ENCODE measurements at places on chromosomes 7 and 10. TPM values are rescaled to one million over a fixed set of nuclear protein-coding genes. Genes with fewer than 3 reads are reported as not detected.

Gene PHF14
- total RNA-seq: 12.4 TPM

Gene CALHM3
- not detected for total RNA-seq

Gene TFPI2
- total RNA-seq: 1.6 TPM

DNA sequence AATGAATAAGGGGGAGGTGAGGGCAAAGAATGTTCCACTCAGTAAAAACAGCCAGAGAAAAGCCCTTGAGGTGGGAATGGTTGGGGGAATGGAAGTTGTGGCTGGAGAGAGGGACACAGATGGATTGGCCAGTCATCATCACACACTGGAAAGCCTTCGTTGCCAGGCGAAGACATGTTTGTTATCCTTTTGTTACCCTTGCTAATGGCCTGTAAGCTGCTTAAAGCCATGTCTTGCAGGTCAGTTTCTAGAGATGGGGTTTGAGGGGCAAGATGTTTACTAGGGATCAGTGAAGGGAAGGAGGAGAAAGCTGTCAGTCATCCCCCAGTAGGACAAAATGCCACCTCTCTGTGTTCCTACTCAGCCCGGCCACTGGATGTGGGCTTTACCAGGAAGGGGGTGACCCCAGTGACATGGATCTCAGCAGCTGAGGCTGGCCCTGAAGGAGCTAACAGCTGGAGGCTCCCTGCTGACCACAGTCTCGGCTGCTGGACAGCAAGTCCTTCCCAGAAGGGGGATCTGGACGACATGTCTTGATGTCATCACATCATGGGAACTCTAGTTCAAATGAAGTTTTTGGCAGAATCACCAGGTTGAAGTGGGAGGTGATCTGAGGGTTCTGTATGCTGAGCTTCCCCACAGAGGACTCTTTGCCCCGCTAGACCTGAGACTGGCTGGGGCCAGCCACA, 66.2 kb downstream of the TBXAS1 start:
- no peaks in the 10 kb centered on the region for H3K4me1 ChIP-seq
- H3K27me3 ChIP-seq: no peaks in the 10 kb centered on the region
- no peaks in the 10 kb centered on the region for H3K36me3 ChIP-seq
- no peak overlapping the region for H3K27ac ChIP-seq

DNA sequence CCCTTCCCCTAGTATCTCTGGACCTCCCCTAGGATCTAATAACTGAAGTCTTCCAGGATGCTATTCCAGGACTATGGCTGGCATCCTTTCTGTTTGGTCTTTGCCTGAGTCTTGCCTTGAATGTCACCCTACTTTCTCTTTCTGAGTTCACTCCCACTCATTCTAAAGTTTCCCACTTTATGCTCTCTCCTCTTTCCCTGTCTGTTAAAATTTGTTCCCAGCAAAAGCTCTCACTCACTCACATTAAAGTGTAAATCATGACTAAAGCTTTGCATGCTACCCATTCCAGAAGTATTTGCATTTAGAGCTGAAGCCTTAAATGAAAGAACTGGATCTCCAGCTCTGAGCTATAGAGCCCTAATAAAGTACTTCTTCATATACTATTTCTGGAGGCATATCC, 42.1 kb upstream of the RAPGEF5 start:
- DNase-seq: no peak
- no peak overlapping the region for H3K27ac ChIP-seq
- H3K4me3 ChIP-seq: no peak overlapping the region
- H3K36me3 ChIP-seq: no peaks in the 10 kb centered on the region
- no peaks in the 10 kb centered on the region for H3K4me1 ChIP-seq

DNA sequence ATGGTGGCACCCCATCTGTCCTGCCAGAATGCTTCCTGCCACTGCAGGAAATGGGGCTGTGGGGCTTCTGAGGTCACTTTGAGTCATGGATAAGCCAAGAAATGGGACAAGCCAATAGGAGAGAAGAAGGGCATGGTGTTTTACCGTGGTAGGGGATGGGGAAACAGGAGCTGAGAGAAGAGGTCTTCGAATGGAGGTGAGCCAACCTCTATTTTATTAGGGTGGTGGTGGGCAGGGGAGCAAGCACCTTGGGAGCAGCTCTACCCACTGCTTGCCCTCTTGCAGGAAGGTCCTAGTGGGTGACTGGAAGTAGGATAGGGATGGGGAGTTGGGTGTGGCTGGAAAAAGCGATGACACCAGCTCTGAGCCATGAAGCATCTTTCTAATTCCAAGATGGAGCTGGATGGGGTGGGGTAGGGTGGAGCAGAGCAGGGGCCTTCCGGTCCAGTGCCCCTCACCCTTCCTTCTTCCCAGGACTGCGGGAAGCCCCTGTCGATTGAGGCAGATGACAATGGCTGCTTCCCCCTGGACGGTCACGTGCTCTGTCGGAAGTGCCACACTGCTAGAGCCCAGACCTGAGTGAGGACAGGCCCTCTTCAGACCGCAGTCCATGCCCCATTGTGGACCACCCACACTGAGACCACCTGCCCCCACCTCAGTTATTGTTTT, 9.1 kb downstream of the ZYX start:
- no peaks in the 10 kb centered on the region for H3K27me3 ChIP-seq
- H3K36me3 ChIP-seq: peaks cover 13% of the 10 kb centered on the region
- peaks cover 25% of the 10 kb centered on the region for H3K4me1 ChIP-seq
- no peak overlapping the region for H3K4me3 ChIP-seq
- no peak for DNase-seq

DNA sequence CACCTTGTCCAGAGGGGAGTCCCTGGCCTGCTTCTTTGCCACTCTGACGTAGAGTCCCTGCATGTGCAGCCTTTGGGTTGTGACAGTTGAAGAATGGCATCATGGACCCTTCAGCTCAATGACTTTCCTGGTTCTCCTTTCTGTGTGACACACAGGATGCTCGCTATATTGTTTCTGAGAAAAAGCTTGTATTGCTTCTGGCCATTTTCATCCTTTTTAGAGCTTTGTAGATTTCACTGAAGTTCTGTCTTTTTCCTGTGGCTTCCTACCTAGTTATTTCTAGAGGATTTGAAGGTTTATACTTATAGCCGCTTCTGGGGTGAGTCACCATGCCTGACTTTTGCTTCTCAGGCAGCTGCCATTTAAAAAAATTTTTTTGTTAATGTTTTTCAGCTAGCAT, 27.0 kb downstream of the SND1 start:
- H3K4me3 ChIP-seq: no peak overlapping the region
- H3K36me3 ChIP-seq: no peaks in the 10 kb centered on the region
- no peak overlapping the region for H3K27ac ChIP-seq
- peaks cover 16% of the 10 kb centered on the region for H3K4me1 ChIP-seq
- no peak for DNase-seq
- H3K27me3 ChIP-seq: no peaks in the 10 kb centered on the region

DNA sequence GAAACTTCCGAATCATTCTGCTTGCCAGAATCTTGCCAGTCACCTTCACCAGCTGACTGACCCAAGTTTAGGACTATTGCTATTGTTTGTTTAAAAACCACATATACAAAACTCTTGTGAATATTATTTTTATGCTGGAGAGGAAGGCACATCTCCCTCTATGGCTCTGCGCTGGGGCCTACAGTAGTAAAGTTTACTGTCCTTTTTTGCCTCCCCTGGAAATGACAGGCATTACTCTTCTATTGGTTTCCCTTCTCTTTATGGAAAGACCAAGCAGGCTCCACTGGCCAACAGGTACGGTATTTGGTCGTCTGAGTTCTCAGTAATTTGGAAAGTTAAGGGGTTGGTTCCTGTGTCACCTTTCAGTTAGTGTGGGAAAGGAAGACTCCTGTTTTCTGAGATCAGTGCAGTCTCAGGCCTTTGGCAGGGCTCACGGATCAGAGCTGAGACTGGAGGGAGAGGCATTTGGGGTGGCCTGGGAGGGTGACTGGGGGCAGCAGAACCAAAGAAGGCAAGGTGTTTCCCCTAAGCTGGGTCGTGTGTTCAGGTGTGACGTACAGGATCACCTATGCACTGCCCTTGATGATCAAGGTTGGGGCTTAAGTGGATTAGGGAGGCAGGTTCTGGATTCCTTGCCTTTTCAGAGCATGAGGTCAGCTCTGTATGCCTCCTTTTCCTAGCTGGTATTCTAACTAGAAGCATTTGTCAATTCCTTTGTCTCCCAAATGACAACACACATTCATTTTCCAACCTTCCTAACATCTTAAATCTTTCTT, 16.0 kb upstream of the KIF5B start:
- no peak overlapping the region for H3K27ac ChIP-seq
- DNase-seq: no peak
- H3K4me1 ChIP-seq: no peaks in the 10 kb centered on the region
- H3K27me3 ChIP-seq: no peaks in the 10 kb centered on the region
- H3K36me3 ChIP-seq: no peaks in the 10 kb centered on the region

DNA sequence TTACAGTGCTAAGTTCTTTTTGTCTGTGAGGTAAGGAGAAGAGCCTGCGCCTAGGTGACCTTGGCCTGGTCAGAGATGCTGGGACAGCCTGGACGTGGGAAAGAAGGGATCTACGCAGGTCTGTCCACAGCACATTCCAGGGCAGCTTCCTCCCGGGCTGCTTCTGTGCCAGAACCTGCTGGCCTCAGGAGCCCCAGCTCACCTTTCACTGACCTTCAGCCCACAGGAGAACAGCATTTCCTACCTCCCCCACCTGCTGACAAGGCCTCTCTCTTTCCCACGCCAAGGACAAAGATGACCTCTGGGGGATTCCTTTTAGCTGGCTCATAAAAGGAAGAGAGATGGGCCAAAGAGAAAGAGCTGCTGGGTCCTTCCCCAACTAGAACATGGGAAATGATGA, 260.6 kb downstream of the KCNMA1 start:
- H3K36me3 ChIP-seq: no peaks in the 10 kb centered on the region
- no peaks in the 10 kb centered on the region for H3K4me1 ChIP-seq
- H3K27ac ChIP-seq: no peak overlapping the region
- H3K4me3 ChIP-seq: no peak overlapping the region
- DNase-seq: no peak
- no peaks in the 10 kb centered on the region for H3K27me3 ChIP-seq
